ENCODE measurements at places on chromosomes 6 and 20.

DNA sequence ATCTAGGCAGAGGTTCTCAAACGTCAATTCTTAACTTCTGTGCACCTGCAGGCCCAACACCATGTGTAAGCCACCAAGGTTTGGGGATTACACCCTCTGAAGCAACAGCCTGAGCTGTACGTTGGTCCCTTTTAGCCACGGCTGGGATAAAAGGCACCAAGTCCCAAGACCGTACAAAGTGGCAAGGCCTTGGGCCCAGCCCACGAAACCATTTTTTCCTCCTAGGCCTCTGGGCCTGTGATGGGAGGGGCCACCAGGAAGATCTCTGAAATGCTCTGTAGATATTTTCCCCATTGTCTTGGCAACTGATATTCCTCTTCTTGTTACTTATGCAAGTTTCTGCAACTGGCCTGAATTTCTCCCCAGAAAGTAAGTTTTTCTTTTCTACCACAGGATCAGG is 4.5 kb upstream of the FAM184A start:
- no peak for DNase-seq

GRCh38 chr6:143333081-143333480 is 117.4 kb downstream of the ADAT2 start:
- peak; percentile 30 for DNase-seq

DNA sequence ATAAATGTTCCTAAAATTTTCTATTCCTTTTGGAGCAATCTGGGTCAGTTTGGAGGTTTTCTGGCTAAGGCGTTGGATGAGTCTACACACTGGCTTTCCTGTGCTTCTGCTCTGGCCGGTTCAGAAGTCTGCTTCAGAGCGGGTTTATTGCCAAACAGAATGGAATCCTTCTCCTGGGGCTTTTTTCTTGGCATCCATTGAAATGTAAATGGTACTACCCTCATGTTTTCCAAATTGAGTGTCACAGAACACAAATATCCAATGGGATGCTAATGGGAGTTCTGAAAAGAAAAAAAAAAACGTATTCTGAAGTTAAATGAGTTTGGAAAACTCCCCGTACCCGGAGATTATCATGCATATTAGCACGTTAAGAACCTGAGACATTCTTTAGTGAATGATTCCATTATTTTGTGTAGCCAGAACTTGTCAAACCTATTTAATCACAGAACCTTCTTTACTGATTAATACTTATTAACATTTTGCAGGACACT is 930.3 kb downstream of the QKI start:
- no peak for DNase-seq

GRCh38 chr6:129105035-129105434 is 222.1 kb downstream of the LAMA2 start:
- DNase-seq = no peak

GRCh38 chr6:87297119-87297518 is 25.3 kb upstream of the SMIM8 start:
- DNase-seq = no peak

DNA sequence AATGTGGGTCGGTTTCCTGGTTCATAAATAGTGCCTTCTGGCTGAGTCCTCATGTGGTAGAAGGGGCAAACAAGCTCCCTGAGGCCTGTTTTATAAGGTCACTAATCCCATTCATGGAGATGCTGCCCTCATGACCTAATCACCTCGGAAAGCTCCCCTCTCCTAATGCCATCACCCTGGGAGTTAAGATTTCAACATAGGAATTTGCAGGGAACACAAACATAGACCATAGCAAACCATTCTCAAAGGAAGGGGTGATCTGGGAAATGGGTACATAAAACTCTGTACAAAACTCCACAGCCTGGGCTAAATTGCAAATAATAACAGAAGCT is 1.5 kb upstream of the ADTRP start:
- DNase-seq = no peak

GRCh38 chr6:143339223-143339622 is 111.3 kb downstream of the ADAT2 start:
- DNase-seq = no peak

DNA sequence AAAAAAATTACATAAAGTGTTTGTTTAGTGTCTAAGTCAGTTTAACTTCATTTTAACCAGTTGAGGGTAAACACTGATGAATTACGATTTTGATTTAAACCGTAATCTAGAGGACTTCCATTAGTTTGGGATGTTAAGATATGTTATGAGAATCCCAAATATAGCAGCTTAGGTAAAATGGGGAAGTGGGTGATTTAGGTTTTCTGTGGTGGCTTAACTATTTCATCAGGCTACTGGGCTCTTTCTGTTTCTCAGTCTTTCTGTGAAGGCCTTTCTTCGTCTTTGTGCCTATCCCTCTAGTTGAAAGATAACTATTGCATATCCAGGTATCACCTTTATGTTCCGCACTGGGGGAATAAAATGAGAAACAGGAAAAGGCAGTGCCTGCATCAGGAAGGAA is 27.9 kb downstream of the CENPW start:
- no peak for DNase-seq

- DNase-seq = no peak
Measured at GRCh38 chr6:90654166-90654565, 67.3 kb upstream of the MAP3K7 start.
